Left renal pelvis (tissue), 4 donors: ENCODE measurements at places on chromosomes 1 and 21.

DNA sequence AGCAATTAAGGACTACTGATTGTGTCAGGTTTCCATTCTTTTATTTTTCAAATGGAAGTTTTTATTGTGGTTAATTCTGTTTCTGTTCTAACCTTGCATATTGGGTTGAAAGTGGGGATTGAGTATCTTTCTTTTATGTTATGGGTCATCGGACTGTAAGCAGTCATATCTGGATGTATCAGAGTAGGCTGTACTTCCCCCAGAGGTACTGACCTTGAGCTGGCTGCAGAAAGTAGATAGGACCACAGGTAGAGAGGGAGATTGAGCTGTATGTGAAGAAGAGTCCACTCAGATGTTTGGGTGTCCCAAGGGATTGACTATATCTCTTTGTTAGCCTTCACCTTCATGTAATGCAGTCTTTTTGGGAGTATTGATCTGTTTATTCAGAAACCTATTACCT, 20.5 kb upstream of the ALG14 start:
- DNase-seq, result no peak

DNA sequence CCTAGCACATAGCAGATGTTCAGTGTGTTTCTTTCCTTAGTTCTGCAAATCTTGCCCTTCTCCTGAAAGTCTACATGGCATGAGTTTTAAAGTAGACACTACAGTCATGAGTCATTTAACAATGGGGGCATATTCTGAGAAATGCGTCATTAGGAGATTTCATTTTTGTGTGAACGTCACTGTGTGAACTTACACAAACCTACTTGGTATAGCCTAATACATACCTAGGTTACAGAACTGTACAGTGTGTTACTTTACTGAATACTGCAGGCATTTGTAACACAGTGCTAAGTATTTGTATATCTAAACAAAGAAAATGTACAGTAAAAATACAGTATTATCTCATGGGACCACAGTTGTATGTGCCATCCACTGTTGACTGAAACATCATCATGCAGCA, 10.0 kb downstream of the TTF2 start:
- no peak for DNase-seq

DNA sequence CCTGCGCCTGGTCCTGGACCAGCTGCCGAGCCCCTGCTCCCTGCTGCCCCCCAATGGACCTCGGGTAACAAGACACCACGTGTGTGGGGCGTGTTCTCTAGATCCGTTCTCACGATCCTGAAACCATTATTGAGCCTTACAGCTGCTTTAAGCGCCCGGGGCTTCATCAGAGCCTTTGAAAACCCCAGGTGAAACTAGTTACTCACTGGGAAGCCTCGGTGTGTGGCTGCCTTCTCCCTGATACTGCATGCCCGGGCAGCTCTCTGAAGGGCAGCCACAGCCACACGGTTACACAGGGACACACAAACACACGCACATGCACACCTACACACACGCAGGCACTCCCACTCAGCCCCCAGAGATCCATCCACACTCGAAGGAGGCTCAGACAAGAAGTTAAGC, 5.3 kb downstream of the HES2 start:
- DNase-seq, result no peak

GRCh38 chr1:14570514-14570913, 28.0 kb upstream of the KAZN start:
- DNase-seq, result no peak

DNA sequence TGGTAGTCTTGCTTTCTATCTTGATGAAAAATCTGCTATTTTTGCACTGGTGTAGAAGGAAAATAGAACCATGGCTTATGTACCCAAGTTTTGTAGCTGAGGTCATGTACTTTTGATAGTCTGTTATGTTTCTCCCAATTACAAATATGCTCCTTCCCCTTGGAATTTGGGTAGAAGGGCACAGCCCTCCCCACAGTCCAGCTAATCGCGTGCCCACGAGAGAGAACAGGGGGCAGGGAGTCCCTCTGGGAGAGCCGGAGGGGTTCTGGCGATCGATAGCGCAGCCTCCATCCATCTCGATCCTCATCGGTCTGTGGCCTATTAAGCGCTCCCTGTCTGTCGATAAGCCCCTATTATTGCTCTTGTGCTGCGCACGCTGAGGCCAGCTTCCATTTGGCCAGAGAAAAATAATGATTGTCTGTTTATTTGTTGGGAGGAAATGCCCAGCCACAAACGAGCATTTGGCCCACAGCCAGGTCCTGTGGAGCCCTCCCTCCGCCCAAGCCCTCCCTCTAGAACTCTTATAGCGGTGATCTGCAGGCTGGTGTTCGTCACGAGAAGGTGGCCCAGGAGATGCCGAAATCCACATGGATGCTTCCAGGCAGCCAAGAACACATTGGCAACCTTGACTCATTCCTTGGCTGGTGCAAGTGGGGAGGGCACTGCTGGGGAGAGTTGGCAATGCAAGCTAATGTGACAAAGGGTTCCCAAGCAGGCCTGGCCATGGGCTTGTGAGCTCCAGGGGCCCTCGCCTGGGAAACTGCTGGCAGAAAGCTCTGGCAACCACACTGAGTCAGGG, 134.7 kb upstream of the TNR start:
- DNase-seq, result no peak

GRCh38 chr1:226722901-226723656, 16.0 kb downstream of the ITPKB start:
- no peak for DNase-seq

DNA sequence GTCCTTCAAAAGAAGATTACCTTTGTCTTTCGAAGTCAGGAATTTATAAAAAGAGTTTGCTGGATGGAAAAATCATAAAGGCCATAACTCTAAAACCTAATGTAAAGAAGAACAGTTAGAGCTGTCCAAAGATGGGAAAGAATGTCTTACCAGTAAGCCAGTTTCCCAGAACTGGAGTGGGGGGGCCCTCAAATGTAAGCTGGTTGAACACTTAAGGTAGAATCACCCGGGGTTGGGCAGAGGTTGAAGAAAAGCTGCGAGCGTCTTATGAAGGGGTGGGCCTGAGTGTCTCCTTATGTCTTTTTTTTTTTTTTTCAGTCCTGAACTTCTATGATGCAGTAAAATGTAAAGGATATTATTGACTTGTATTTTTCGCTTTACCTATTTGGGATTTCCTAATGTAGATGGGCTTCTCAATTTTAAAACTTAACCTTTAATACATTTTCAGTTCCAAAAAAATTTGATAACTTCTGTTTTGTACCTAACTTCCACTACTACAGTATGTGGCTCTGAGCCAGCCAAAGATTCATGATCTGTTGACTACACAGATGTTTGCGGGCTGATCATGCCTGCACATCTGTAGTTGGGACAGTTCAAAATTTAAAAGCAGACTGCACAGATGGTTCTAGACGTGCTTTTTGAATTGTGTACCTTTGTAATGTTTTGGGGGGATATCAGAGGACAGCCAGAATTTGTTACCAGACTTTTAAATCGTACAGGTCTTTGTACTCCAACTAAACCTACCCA, 43.6 kb downstream of the NFYC start:
- no peak for DNase-seq

GRCh38 chr1:80629304-80629837, 1171.4 kb upstream of the ADGRL2 start:
- no peak for DNase-seq

GRCh38 chr1:3759796-3760195, 7.5 kb downstream of the CCDC27 start:
- DNase-seq, result no peak

GRCh38 chr1:168112673-168113305, 23.9 kb downstream of the GPR161 start:
- no peak for DNase-seq

- DNase-seq, result no peak
These were observed 473 bp upstream of the BRDT start for GRCh38 chr1:91948501-91949355.

DNA sequence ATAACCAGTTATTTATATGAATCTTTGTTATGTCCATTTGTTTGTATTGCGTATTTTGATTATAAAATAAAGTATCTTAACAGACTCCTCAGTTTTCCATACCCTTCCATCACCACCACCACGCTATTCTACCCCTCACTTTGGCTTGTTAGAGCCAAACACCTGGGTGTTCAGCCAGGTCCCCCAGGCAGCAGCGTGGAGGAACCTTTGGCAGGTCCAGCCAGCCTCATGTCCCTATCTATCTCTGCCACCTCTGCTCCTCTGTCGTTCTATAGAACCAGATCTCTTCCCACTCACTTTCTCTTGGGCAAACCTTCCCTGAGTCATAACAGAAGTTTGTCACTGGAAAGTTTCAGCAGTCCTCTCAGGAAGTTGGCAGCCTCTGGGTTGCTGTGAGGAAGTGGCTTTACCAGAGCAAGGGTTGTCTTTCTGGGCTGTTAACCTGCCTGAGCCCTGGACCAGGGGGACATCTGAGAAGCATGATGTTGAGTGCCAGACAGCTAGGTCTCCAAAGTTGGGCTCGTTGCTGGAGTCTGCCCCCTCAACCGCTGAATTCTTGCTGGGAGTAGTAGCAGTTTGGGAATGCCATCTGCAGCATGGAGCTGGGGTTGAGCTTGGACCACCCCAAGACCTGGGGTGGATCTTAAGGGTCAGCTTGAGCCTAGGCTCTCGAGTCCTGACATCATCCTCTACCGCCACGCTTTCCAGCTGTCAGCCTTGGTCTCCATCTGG, 996 bp upstream of the SH3BGRL3 start:
- no peak for DNase-seq

GRCh38 chr1:109850194-109850593, 60.5 kb upstream of the CSF1 start:
- DNase-seq, result no peak

DNA sequence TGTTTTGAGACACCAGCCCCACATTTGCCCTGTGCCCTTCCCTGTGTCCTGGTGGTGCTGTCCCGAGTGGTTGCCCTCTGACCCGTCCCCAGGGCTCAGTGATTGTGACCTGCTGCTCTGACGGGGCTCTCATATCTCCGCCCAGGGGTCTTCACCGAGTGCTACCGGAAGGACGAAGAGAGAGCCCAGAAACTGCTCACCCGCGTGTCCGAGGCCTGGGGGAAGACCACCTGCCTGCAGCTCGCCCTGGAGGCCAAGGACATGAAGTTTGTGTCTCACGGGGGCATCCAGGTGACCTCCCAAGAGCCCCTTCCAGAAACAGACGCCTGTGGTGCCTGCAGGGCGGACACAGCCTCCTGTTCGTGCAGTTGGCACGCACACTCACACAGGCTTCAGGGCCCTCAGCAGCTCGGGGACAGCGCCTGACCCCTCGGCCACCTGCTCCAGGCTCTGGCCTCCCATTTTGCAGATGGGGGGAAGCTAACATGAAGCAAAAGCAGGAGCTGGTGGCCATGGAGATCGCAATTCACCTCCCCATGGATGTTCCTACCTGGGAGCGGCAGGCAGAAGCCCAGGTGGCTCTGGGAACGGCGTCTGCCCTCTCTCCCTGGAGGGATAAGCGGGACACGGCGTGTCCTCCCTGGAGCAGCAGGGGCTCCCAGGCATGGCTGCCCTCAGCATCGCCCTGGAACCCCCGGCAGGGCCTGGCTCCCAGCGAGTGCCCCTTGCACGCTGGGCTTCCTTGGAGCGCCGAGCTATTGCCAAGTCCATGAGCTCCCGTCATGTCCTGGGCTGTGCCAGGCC, 45.9 kb downstream of the TRPM2 start:
- no peak for DNase-seq

DNA sequence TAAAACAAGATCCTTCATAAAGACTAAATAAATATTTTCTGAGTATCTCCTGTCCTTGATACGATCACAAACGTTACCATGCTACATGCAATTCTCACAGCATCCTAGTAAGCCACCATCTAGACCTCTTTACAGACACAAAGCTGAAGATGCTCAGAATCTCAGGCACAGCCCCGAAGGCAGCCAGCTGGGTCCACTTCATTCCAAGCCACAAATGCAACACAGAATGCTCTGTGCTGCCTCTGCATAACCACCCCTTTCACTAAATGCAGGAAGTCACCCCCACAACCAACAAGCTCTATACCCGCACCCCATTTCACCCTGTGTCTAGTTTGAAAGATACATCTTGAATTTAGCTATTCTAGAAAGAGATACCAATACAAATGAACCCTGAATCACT, 12.9 kb downstream of the RCAN1 start:
- no peak for DNase-seq

- peak; percentile 73 for DNase-seq
These were observed at the start of gene LMOD1 for GRCh38 chr1:201946224-201946908. LMOD1 (minus strand) TSS chr1:201946548; CDS start chr1:201946340, 208 bp downstream.

DNA sequence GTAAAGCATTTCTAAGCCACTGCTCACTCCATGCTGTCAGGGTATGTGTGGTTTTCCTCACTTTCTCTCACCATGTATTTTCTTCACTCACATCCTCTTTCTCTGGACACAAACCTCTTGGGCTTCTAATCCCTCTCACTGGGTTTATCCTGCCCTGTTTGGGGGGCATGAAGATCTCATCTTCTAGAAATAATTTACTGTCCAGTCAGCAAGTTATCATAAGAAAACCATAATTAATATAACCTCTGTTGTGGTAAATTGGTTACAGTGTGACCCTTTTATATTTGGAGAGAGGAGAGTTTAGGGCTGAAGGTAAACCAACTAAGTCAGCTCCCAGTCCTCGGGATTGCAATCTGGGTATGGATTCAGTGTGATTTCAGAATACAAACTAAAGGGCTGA, 213.8 kb upstream of the PROX1 start:
- no peak for DNase-seq

DNA sequence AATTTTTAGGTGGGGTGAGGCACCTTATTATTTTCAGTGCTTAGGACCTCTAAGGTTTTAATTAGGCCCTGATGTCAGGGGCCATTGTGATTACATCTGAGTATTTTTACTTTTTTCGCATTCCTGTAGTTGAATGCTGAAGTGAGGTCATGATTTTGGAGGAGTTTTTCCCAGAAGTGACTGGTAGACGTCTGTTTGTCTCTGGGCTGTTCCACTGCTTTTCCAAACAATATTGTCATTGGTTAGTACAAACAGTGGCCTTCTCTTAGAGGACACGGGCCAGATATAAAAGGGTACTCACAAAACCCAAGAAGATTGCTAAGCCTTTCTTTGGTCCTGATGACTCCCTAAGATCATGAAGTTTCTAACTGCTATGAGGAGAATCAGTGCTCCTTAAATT, 7.6 kb upstream of the RASAL2 start:
- no peak for DNase-seq

DNA sequence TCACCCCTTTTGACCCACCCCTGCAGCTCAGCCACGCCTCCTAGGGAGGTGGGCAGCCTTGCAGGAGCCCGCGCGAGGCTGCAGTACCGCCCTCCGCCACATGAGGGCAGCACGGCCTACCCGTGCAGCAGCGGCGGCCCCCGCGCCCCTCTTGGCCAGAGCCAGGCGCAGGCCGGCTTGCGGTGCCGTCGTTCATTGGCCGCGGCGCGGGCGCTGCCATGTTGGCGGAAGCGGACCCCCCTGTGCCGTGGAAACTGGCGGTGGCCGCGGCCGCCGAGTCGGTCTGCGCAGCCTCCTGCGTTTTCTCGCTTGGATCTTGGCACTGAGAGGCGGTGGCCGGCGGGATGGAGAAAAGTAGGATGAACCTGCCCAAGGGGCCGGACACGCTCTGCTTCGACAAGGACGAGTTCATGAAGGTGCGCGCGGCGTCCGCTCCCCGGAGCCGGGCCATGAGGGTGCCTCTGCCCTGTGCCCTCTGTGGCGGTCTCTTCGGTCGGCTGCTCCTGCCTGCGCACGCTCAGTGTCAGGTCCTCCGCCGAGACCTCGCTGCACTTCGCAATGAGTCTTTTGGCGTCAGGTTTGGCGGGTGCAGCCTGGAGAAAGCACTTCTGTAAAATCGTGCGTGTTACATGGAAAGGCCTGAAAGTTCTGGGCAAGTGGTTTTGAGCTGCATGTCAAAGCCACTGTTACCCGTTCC, at the start of gene COG2:
COG2 (plus strand) TSS at position 219 of the 697 bp plus-strand sequence; CDS start at position 345, 126 bp downstream.
- peak; percentile 85 for DNase-seq

GRCh38 chr21:28445141-28445830, 547.4 kb downstream of the LTN1 start:
- no peak for DNase-seq

- DNase-seq, result no peak
These were observed 194.7 kb upstream of the FMN2 start for GRCh38 chr1:239896980-239897379.
